HTR-8/SVneo (cell line): ENCODE measurements at places on chromosomes 6 and 20.

GRCh38 chr6:101760843-101761621 lies 367.5 kb downstream of the GRIK2 start:
- no peak for DNase-seq

DNA sequence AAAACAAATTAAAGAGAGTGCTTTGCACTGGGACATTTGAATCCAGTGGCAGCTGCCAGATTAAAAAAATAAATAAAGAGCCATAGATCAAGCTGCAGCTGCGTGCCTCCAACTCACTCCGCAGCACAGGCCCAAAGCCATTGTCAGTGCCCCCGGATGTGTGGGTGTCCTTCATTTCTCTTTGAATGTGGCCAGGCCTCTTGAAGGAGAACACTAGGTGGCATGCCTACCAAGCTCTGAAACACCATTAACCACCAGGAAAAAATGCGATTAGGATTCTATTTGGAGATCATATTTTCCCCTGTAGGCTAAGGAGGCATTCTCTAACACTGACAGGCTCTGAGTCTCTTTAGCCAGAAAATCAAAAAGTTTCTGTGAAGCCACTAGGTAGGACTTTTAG lies 549.8 kb downstream of the PRKN start:
- peak; percentile 1 for DNase-seq

DNA sequence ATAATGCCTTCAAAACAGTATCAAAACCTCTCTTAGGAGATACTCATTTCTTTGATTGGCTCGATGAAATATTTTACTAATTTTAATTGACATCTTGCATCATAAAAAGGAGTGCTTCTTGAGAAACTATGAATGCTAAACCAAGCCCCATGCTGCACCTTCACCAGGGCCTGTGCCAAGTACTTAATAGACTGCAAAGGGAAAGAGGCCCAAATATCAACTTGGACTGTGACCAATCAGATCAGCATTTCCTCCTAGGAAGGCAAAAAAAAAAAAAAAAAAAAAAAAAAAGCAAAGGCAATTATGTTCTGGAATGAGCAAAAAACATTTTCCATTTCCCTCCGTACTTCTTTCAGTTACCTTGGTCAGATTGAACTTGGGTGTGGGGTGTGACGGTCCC lies 253.0 kb upstream of the SOX4 start:
- no peak for DNase-seq

GRCh38 chr6:74333406-74333805 lies 637.4 kb downstream of the CD109 start:
- DNase-seq, result no peak

- DNase-seq, result no peak
Observed at GRCh38 chr20:53099856-53100255, 127.7 kb downstream of the TSHZ2 start.

DNA sequence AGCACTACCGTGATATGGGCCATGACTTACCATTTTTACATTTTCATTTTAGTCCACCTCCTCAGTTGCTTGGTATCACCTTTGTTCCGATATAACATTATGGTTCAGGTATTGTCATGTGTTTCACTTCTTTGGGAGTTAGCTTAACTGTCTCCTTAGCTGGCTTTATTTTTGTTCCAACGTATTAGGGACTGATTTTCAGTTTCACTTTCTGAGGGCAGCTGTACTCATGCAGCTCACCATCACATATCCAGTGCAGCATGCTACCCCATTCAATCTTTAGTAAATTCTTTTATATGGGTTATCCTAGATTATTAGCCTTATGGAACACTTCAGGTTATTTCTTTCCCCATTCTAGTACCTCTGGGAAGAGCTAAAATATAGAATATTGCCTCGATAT lies 362.2 kb upstream of the IRAK1BP1 start:
- DNase-seq, result no peak

- no peak for DNase-seq
Observed at GRCh38 chr20:50216543-50217206, 26.0 kb downstream of the CEBPB start.

- no peak for DNase-seq
Observed at GRCh38 chr20:57900226-57900905, 190.6 kb upstream of the PMEPA1 start.

GRCh38 chr20:5703681-5704101 lies 46.5 kb upstream of the SHLD1 start:
- no peak for DNase-seq

GRCh38 chr6:16436550-16436949 lies 198.2 kb downstream of the GMPR start:
- DNase-seq, result no peak

DNA sequence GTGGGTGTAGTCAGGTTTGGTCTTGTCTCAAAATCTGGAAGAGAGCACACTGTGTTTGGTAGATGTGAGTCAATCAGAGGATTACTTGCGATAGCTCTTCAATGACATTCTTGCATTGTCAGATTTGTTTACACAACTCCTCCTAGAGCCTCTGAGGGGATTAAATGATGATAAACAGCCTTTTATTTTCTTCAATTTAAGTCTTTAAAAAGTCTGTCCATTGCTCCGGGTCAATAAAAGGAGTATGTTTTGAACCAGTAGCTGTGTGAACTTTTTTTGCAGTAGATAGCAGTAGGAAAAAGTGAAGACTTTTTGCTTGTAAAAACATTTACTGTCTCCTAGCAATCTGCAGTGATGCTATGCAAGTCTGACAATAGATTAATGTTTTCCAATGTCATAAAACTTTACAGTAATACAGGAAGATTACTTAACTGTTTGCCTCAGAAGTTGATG lies 49.9 kb downstream of the GJA1 start:
- peak; percentile 33 for DNase-seq

GRCh38 chr20:56967916-56968315 lies 298.5 kb downstream of the BMP7 start:
- no peak for DNase-seq

DNA sequence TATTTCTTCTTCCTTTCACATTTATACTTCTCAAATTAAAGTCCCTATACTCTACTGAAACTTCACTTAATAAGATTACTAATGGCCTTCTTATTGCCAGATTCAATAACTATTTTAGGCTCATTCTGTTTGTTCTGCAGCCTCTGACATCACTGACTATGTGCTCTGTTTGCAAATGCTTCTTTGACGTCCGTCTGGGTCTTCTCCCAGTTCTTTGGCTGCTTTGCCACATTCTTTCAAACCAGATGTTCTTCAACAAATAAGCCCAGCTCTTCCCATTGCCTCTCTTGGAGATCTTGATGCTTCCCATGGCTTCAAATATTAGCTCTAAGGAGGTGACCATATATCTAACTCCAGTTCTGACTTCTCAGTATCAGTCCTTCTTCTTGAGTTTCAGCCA lies 117.4 kb downstream of the BTBD9 start:
- DNase-seq, result no peak

DNA sequence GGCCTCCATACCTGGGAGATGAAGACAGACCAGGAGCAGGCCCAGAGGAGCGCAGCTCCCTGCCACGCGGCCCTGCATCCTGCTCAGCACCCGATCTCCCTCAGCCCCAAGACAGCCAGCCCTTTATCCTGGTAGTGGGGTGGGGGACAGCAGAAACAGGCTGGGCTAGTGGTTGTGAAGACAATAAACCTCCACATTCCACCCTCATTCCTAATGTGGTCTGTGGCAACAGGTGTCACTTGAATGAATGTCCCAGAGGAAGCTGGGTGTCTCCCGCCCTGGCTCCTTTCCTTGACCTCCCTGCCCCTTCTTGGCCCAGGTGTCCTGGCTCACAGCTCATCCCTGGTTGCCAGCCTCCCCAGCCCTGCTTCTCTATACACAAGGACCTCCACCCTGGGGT lies at the start of gene C6orf15:
C6orf15 (minus strand) TSS at position 98 of the 400 bp plus-strand sequence; CDS start at position 78, 20 bp downstream.
- DNase-seq, result no peak

DNA sequence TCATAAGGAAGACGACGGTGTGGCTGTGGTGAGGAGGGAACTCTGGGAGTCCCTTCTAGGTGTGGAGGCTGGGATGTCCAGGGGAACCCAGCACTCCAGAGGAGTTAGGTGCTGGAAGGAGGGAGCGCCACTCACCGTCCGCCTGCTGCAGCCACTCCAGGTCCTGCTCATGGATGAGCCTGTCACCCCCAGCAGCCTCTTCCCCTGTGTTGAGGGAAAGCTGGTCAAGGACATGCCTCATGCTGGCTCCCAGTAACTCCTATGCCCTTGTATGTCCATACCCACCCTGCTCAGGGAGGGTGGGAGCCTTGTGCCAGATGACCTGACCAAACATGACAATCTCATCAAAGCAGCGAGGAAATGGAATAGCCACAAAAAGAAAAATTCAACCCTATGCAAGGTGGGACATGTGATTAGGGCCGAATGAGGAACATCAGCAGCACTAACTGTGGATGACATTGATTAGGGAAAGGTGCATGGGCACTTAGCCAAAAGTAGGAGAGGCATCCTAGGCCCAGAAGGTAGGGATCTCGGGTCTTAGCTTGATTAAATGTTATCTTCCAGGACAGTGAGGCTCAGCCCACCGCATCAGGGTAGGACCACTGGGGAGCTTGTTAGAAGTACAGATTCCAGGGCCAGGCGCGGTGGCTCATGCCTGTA lies 3.0 kb downstream of the DNPH1 start:
- no peak for DNase-seq

DNA sequence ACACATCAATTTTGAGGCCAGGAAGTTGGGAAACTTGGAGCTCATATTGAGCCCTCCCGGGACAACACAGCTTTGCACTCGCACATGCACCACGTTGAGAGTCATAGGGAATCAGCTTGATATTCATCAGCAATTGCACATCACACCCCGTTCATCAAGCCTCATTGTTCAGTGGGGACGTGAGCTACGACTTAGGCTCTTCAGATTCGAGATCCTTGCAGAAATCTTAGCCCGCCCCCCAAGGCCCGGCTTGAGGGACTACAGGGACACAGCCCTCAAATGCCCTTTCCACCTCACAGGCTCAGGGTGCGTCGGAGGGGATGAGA lies 93.0 kb upstream of the MAFB start:
- DNase-seq, result no peak

DNA sequence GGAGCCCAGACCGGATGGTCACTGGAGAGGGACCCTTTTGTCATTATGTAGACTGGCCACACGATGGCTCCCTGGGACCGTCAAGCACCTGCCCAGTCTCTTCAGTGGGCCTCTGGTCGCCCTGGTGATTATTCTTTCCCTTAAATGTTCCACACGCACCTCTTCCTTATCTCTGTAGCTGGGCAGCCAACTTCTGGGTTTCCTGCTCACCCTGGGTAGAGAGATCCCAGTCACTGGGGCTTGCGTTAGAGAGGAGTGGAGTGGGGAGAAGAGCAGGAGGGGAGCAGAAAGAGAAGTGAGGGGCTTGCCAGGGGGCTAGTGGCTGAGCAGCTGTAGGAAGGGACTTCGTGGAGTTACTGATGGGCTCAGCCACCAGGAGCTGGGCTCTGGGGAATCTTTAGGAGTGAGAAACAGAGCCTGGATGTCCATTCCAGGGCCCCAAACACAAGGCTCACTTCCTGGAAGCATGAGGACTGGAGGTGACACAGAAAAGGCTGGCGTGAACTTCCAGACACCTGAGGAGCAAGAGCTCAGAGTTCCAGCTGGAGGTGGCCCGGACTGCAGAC lies 150.1 kb downstream of the DHX35 start:
- peak; percentile 94 for DNase-seq

GRCh38 chr6:13296536-13296997 lies 31.8 kb downstream of the TBC1D7 start:
- DNase-seq, result no peak

- DNase-seq, result peak; percentile 53
Observed at GRCh38 chr6:3517350-3517749, 60.5 kb upstream of the SLC22A23 start.

- peak; percentile 59 for DNase-seq
Observed at GRCh38 chr20:11229772-11230171, 556.0 kb upstream of the JAG1 start.

DNA sequence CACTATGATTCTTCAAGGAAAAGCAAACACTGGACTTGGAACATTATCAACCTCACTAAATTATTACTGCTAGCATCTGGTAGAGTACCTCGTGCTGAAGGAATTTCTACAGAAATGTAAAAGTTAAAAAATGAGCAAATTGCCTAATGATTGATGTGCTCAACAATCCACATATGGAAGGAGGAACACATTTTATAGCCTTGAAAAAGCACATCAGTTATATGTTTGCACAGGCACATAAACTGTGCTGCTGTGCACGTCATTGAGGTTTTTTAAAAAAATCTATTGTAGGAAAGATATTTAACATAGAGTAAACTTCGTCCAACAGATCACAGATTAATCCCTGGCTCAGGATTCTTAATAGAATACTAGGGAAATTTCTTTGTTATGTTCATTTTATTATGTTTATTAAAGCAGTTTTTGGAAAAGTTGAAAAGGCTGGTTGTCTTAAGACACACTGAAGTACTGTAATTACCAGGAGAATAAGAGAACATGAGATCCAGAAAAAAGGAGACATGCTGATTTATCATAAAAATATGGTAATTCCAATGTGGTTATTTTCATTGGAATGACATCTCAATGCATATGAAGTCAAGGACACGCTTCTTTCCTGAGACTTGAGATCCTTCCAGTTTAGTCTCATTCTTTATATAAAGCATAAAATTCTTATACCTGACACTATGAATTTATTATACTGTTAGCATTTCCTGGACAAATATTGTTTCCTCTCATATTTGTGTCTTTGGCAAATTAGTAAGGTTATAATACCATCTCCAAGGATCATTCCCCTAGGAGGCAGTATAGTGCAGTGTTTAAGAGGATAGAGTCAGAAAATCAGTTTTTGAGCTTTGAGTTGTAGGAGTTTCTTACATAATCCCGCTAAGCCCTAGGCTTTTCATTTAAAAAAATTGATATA lies 511.1 kb downstream of the TENT5A start:
- peak; percentile 10 for DNase-seq

GRCh38 chr6:77686931-77687330 lies 34.1 kb downstream of the MEI4 start:
- DNase-seq, result no peak

DNA sequence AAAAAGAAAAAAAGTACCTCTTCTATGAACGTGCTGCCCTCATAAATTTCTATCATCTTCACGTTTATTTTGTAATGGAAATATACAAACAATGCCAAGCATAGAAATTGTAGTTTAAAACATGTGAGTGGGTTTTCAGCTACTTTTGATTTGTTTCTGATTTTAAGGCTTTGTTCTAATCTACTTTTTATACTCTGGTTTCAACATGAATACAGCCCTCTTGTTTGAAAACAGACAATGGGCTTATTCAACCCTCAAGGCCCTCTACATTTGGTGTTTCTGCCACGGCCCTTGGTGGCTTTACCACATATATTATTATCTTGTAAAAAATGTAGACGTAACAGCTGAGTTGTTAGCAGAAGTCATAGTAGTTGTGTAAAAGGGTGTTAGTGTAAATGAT lies 153.9 kb downstream of the SOX4 start:
- DNase-seq, result no peak
